ENCODE measurements at places on chromosomes 3 and 15.

DNA sequence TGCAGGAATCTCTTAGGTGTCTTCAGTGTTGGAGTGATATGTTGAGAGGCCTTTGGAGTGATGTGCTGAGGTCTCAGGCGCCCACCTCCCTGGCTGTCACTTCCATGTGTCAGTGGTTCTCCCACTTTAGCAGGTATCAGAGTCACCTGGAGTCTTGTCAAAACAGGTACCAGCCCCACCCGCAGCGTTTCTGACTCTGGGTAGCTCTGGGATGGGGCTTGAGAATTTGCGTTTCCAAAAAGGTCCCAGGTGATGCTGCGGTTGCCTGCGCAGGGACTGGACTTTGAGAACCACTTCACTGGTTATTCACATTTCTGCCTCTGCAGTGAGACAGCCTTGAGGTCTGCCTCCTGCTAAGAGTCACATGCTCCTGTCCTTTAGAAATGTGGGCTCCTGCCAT lies 15.5 kb downstream of the UMPS start:
- no peak for DNase-seq

- no peak for DNase-seq
These were observed 44.1 kb upstream of the TP63 start for GRCh38 chr3:189586941-189587663.

GRCh38 chr3:54270816-54271526 lies 148.6 kb downstream of the CACNA2D3 start:
- DNase-seq: no peak

DNA sequence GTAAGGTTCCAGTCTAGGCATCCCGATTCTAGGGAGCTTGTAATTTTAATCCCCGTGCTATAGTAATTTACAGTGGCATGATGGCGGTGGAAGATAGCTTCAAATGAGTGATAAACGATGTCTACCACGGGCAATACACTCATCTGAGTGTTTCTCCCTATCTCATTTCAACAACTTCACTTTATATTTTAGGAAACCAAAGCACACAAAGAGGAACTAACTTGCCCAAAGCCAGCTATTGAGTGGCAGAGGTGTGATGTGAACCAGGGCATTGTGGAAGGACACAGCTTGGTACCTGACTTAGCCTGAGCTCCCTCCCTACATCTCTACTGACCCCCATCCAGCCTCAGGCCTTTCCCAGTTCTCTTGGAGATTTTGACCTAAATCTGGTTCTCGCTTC lies 16.9 kb upstream of the FILIP1L start:
- DNase-seq: no peak

DNA sequence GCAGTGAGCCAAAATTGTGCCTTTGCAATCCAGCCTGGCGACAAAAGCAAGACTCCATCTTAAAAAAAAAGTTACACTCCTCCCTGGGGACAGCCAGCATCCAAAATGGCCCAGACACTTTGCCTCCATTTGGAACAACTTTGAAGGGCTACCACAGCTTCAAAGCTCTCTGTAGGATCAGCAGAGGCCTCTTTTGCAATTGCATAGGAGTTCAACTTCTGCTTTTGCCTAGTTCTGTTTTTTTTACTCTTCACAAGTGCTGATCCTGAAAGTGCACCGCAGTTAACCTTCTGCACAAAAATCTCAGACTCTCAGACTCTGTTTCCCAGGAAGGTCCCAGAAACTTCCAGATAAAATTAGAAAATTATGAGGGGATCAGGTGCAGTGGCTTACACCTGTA lies 25.2 kb upstream of the SLC4A7 start:
- DNase-seq: no peak

DNA sequence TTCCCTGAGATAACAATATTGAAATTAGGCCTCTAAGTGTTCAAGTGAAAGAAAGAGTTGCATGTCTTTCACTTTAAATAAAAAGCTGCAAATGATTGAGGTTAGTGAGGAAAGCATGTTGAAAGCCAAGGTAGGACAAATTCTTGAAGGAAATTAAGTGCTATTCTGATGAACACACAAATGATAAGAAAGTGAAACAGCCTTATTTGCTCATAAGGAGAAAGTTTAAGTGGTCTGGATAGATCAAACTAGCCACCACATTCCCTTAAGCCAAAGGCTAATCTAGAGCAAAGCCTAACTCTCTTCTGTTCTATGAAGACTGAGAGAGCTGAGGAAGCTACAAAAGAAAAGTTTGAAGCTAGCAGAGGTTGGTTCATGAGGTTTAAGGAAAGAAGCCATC lies 36.1 kb downstream of the CRTC3 start:
- DNase-seq: no peak

DNA sequence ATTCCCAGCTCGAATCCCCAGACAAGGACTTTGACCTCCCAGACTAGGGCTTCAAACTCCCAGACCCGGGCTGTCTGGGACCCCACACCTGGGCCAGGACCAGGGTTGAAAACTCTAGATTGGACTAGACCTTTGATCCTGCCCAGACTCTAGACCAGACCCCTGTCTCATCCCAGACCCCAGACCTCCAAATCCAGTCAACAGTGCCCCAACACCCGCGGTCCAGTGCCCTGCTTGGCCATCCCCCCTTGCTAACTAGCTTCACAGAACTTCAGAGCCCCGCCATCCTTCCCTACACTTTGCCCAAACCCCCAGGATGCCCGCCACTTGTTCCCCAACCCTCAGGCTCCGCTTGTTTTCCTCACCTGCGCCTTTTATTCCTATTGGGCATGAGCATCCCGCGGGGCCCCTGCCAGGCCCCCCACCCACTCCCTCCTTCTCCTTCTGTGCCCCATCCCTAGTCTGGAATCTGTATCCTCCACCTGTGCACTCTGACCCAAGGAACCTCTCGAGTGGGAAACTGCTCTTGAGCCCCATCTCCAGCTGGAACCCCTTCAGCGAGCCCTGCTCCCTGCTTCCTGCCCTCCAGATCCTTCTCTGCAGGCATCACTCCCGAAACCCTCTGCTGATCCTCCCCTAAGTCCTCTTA lies 604 bp downstream of the GNAI2 start:
- DNase-seq: no peak

DNA sequence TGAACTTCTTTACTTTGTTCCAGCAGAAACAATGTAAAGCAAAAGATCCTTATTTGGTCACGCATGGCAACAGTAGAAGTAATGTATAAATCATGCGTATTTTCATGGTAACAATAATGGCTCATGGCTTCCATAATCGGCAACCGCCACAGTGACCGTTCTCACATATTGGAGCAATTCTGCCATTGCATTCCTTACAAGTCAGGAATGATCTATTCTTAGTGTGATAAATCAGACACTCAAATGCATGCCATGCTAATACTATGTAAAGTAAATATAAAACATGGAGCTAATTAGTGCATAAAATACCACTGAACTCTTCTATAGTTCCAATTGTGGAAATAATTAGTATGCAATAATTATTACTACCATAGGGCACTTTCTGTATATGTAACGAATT lies 13.5 kb upstream of the CERS3 start:
- no peak for DNase-seq

DNA sequence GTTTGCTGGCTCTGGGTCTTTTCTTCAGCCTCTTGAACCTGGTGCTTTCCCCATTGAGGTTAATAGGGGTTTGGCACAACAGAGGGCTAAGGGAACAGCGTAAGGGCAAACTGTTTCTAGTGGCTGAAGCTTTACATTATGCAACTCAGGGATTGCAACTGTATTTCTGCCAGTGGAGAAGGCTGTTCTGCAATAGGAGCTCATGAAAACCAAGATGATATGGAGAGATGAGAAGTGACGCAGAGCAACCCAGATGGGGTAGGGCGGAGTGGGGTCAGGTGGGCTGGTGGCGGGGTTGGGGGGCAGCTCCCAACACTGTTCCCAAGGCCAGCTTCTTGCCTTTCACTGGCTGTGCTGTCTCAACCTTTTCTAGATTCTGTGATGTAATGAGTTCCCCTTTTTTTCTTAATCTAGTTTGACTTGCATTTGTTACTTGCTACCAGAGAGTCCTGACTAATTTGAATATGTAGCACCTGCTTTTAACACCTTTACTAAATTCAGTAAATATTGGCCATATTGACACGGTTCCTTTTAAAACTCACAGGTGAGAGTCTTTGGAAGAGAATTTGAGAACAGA lies 7.2 kb downstream of the GXYLT2 start:
- no peak for DNase-seq

DNA sequence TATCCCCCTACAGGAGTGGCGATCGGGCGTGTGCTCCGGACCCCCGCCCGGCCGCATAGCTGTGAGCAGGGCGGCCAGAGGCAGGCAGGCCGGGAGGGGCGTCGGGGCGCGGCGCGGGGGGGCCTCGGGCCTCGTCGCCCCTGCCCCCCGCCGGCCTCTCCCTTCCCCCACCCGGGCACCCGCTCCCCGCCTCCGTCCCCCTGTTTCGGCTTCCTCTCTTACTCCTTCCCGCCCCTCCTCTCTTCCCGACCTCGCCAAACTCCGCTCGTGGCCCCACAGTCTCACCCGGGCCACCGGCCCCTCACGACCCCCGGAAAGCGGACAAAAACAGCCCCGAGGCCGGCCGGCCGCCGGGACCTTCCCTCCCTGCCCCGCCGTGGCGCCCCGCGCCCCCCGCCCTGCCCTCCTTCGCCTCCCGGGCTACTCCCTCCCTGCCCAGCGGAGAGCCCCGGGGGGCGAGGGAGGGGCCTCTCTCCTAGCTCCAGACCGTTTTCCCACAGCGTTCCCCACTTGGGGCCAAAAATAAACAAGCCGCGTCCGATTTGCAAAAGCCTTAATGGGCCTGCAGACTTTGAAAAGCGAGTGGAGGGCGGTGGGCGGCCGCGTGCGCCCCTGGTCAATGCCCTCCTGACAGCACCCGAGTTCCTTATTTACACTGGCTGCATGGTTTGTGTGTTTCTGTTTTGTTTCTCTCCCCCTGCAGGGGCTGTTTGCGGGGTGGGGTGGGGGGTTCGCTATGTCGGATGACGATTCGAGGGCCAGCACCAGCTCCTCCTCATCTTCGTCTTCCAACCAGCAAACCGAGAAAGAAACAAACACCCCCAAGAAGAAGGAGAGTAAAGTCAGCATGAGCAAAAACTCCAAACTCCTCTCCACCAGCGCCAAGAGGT lies 1.0 kb downstream of the UBE2E1 start:
- peak; percentile 33 for DNase-seq

- DNase-seq: no peak
These were observed 220.1 kb downstream of the BCHE start for GRCh38 chr3:165617134-165617533.

DNA sequence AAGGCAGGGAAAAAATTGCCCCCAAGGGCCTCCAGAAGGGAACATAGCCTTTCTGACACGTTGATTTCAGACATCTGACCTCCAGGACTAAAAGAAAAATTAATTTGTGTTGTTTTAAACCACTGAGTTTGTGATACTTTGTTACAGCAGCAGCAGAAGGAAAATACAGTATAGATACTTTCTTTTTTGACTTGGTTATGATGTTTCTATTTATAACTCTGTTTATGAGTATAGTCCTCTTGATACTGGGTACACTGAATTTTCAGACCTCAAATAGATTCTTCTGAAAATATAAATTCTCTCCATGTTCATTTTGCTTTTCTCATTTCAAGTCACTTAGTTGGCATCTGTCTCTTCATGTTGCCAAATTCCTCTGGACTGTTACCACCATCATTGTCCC lies 44.4 kb upstream of the ST3GAL6 start:
- DNase-seq: no peak

- no peak for DNase-seq
These were observed 159.1 kb downstream of the AKAP13 start for GRCh38 chr15:85539491-85539890.

- peak; percentile 72 for DNase-seq
These were observed 43.4 kb downstream of the PXYLP1 start for GRCh38 chr3:141275032-141275422.

DNA sequence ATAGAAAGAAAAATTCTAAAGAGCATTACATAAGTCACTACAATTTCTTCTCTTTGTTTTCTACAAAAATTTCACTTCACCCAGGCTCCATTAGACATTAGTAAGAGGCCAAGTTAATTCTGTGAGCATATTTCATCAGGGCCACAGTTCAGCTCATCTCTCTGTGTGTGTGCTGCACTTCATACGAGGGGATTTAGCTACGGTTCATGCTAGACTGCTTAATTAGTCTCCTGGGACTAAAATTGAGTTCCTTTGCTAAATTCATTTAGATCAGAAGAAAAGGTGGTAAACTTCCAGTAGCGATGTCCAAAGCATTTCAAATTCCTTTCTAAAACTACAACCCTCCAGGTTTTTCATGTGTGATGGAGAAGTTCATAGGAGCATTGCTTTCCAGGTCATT lies 83.1 kb upstream of the SETMAR start:
- DNase-seq: no peak

GRCh38 chr3:132404276-132404675 lies 13.0 kb upstream of the DNAJC13 start:
- no peak for DNase-seq

GRCh38 chr3:27378331-27378730 lies 9.1 kb upstream of the NEK10 start:
- DNase-seq: no peak

DNA sequence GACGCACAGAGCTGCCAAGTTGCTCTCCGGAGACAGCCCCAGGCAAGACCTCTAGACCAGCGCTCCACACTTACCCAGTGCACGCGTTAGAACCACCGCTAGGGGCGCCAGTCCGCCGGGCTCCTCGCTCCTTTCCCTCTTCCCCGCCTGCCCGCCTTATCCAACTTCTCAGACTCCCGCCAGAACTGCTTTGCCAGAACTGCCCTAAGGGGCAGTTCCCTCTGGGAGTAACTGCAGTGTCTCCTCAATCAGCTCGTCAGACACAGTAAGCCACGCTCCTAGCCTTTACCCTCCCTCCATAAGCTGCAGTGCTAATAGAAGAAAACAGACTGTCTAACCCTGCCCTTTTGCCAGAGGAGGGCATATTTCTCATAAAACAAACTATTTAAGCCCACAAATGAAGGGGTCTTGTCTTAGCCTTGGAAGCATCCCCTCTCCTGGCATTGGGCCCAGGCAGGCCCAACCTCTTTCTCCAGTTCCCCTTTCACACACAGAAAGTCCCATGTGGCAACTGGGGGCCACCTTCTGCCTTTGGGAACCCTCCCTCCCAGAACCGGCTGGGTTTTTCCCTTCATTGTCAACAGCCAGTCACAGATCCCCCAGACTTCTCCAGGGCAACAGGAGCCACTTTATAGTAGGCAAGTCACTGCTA lies 3.7 kb downstream of the BMF start:
- peak; percentile 93 for DNase-seq

GRCh38 chr15:42670451-42670850 lies 66.5 kb downstream of the CDAN1 start:
- DNase-seq: no peak

DNA sequence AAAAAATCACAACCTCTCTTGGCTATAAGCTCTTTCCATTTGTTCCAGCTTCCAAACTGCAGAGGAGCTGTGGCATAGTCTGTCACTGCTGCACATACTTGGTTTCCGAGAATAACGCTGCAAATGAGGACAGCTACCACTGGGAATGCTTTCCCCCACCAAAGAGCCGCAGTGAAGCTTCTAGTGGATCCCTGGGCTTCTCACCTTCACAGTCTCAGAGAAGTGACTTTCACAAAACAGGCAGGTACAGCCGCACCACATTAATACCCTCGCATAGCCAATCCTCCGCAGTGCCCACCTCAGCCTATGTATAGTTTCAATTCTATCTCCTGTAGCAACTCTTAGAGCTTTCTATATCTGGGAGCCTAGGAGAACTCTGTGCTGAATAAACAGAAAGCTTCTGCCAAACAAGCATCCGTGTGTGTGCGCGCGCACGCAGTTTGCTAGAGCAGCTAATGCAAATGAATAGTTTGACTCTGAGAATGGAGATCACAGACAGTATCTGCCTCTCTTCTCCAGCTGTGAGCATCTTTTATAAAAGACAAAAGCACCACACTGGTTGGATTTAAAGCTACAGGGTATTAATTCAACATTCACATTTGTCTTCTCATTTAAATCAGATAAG lies 81.9 kb upstream of the PLXND1 start:
- DNase-seq: peak; percentile 13
